ENCODE measurements at places on chromosomes 3 and 15.

DNA sequence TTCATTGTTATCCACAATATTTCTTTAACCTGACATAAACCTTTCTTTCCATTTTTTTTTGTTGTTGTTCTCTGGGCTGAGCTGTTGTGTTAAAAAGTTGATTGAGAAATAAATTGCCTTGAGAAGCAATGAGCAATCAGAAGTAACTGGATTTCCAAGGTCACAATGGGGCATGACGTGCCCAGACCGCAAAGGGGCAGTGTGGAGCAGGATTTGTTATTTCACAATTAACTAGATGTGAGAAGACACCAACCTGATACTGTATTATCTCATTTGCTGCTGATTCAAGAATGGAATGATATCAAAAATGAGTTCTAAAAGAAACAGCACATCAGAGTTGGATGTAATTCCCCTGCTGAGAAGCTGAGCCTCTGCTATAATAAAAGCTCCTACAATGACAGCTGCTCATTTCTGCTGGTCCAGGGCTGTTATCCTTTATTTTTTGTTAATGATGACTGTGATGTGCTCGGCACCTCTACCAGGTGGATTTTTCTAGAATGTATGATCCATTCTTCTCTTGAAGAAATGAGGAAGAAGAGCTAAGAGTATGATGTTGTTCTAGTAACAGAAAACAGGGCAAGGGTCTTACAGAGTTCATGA lies 28.1 kb downstream of the CPNE4 start:
- DNase-seq: peak; percentile 69

DNA sequence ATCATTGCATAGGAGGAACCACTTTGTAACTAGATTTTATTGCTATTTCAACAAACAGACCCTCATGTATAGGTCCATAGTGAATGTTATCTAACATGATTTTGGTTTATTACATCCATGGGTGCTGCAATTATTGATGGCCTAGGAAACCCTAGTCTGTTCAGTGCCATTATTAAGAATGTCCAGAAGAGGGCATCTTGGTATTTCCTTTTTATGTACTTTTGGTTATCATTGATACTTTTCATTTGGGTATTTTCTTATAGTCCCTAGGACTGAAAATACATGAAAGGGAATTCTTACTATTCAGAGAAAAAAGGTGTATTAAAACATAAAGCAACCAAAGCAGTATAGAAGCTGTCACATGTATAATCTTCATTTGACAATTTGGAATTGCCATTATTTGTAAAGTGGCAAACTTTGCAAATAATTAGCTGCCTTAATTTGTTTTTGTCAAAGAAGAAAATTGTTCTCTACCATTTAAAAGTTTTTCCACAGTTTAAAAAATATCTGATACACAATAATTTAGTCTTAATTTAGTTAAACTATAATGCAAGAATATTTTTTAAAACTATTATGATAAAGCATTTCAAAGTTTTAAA lies 48.7 kb downstream of the CNOT10 start:
- DNase-seq: peak; percentile 76

- no peak for DNase-seq
Observed at GRCh38 chr3:181713280-181713647, 1.5 kb downstream of the SOX2 start.

DNA sequence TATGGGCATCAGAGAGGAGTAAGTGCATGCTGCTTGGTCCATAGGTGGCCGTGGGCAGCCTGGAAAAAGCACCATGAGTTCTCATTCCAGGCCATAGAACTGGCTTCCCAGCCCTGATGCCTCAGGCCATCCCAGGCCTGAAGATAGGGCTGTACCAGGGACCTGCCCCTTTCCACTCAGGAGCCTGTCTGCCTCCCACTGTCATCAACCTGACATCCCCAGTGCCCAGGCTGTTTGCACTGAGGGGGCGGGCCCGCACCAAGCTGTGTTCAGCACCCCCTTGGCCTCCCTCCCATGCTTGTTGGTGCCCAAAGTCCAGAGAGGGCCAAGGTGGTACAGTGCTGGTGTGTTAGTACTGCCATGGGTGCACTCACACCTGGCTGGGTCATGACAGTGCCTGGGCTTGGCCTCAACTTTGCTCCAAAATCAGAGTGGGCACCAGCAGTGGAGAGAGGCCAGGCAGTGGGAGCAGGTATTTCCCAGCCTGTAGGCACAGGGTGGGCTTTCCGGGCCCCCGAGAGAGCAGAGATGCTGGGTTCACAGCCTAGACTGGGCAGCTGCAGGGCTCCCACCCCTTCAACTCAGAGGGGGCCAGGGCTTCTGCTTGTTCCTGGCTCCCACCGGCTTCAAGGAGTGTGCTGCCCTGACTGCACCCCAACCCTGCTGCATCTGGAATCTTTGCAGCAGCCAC lies 556.1 kb downstream of the SI start:
- no peak for DNase-seq

GRCh38 chr3:67650084-67650483 lies 4.3 kb downstream of the SUCLG2 start:
- no peak for DNase-seq

DNA sequence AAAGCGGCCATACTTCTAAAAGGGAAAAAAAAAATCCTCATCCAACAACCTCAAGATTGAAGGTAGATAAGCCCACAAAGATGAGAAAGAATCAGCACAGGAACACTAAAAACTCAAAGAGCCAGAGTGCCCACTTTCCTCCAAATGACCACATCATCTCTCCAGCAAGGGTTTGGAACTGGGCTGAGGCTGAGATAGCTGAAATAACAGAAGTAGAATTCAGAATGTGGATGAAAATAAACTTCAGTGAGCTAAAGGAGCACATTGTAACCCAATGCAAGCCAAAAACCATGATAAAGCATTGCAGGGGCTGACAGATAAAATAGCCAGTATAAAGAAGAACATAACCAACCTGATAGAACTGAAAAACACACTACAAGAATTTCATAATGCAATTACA lies 158.7 kb upstream of the UBE2E2 start:
- DNase-seq: no peak

DNA sequence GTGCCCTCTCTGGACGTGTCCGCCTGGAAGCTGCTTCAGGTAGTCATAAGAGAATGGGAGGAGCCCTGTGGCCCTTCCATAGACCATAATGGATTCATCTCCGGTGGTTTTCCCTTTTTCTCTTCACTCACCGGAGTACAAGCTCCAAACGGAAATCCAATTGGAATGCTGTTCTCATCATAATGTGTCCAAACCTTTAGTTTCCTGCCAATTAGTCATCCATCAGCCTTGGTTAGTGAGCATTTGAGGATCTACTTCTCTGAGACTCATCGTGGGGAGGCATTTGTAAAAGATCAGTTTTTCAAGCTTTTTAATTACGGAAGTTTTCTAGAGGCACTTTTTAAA lies 34.9 kb downstream of the ABHD2 start:
- DNase-seq: no peak

DNA sequence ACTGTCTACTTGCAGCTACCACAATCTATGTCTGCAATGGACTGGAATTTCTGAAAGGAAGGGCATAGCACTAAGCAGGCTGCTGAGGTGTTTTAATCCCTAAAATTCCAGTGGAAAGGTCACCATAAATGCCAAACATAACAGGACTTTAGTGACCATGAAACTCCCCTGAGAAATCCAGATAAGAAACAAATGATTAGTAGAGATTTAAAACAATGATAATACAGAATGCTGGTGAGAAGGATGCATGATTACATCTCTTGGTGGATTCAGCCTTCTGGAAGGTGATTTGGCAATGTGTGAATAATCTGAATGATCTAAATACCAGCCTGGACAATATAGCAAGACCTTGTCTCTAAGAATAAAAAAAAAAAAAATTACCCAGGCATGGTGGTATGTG lies 475.0 kb upstream of the CBLB start:
- DNase-seq: no peak

- peak; percentile 83 for DNase-seq
Observed at GRCh38 chr3:107690522-107691138, 167.9 kb downstream of the BBX start.

DNA sequence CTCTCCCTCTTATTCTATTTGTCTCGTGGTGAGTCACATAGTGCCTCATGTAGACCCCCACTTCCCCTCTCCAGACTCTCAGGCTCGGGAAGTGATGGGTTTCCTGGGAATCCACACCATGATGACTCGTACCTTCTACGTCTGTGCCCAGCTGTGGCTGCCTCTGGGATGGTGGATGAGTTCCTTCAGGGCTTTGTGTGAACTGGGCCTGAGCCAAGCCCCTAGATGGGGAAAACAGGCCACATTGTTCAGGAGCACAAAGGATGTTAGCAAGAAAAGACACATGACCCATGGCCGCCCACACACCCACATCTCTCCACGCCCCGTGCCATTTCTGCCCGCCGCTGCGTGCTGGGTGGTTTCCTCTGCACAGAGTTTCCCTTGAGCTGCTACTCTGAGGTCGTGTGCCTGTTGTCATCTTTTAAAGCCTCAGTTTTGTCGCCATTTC lies 10.5 kb downstream of the ISG20 start:
- no peak for DNase-seq
